ENCODE measurements at places on chromosomes 3 and 15. TPM values are rescaled to one million over a fixed set of nuclear protein-coding genes. Genes with fewer than 3 reads are reported as not detected.

- DNase-seq, result no peak
Observed at GRCh38 chr15:67545864-67546263, 3.4 kb downstream of the MAP2K5 start.

- no peak for DNase-seq
Observed at GRCh38 chr15:99522288-99522687, 43.5 kb upstream of the MEF2A start.

GRCh38 chr3:134338516-134339261 is 35.6 kb downstream of the AMOTL2 start:
- no peak for DNase-seq

NCK1 gene
- total RNA-seq, result 48.9 TPM

SGO1 gene
- not detected for total RNA-seq

ARRDC4 gene
- total RNA-seq, result 190 TPM

- peak; percentile 79 for DNase-seq
Observed at GRCh38 chr3:125357032-125357658, 18.0 kb downstream of the ZNF148 start.

PPARG gene
- total RNA-seq, result 11.5 TPM

KCNAB1 gene
- total RNA-seq, result 4.3 TPM

- no peak for DNase-seq
Observed at GRCh38 chr3:107810171-107811071, 280.4 kb downstream of the CD47 start.

DNA sequence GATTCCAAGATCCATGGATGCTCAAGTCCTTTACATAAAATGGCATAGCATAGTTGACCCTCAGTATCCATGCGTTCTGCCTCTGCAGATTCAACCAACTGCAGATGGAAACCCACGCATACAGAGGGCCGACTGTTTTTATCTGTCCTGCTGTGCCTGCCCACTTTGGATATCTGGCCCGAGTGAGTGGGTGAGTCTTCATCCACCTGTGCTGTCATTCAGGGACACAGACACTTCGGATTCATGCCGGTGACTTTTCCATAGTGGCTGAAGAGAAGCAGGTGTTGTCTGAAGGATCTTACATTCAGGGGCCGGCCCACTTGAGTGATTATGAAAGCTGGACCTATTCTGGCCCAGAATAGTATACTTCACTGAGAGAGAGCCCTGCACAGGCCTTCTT is 85.1 kb downstream of the RYR3 start:
- DNase-seq, result no peak

- no peak for DNase-seq
Observed at GRCh38 chr15:50871832-50872231, 36.7 kb upstream of the AP4E1 start.

- DNase-seq, result peak; percentile 59
Observed at GRCh38 chr3:11532931-11533391, 110.8 kb downstream of the VGLL4 start.

POPDC2 gene
- total RNA-seq, result 86.6 TPM

DNA sequence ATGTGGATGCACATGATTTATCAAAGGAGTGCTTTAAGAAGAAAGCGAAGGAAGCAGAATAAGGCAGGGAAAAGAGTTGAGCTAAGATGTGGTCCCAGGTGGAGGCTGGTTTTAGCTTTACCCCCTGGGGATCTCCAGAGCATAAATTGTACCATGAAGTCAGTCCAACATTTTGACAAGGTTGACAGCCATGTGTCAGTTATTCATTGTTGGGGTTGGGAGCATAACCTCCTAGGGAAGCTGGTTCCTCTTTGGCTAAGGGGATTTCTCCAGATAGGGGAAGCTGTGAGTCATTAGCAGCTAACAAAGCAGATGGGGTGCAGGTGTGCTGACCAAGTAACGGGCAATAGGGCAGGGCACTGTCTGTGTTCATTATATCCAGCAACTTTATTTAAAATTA is 123.7 kb upstream of the IGSF10 start:
- no peak for DNase-seq

- peak; percentile 30 for DNase-seq
Observed at GRCh38 chr15:64144192-64144564, 7.4 kb upstream of the SNX22 start.

SCN11A gene
- total RNA-seq, result 2.9 TPM

DNA sequence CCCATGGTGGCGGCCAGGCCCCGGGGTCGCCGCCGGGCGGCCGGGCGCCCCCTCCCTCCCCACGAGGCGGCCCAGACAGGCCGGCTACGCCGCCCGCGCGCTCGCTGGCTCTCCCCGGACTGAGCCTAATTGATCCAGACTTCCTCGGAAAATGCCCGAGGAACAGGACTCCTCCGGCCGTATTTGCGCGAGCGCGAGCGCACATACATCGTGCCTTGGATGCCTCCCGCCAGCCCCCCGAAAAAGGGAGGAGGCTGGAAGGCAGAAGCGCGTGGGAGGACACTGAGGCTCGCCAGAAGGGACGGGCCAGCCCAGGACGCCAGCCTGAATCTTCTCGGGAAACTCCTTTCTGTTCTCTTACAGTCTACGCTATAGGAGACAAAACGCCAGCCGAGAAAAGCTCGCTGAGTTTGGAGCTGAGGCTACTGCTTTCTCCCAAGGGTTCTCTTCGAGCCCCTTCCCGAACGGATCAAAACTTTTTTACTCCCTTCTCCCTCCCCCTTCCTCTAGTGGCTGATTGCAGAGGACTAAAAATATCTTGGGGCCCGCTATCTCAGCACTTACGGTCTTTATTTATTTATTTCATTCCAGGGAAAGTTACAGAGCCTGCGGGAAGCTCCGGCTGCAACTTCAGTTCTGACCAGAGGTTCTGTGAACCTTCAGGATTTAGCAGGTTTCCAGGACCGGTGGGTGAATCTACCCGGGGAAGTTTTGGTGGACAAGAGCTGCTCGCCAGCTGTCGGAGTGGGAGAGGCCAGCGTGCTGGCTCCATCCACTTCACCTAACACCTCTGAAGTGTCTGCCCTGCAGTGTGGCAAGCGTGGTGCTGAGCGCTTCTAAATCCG is at the start of gene PDZRN3:
TSS of gene PDZRN3 (minus strand) at position 121 of the 845 bp plus-strand sequence.
- DNase-seq, result peak; percentile 85

DNA sequence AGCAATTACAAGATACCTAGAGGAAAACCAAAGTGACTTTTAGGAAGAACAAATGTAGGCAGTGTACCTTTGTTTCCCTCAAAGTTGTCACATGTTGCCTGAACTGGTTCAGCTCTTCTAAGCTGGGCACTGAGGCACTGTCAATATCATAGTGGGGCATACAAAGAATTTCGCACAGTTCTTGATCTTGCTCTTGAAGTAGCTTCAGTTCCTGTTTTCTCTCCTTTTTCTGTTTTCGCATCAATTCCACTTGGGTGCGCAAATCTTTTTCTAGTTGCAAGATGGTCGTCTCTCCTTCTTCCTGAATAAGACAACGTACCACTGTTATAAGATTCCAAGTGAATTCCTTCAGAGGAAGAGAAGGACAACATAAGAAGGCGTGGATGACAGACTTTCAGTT is 12.7 kb downstream of the PRC1 start:
- DNase-seq, result no peak

OSBPL10 gene
- 62.9 TPM for total RNA-seq

DNA sequence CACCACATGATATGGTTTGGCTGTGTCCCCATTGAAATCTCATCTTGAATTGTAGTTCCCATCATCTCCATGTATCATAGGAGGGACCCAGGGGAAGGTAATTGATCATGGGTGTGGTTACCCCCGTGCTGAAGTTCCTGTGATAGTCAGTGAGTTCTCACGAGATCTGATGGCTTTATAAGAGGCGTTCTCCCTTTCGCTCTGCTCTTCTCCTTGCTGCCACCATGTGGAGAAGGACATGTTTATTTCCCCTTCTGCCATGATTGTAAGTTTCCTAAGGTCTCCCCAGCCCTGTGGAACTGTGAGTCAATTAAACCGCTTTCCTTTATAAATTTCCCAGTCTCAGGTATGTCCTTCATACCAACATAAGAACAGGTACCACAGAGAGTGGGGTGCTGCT is 21.9 kb downstream of the OSTN start:
- no peak for DNase-seq

CKMT1A gene
- total RNA-seq, result not detected

- no peak for DNase-seq
Observed at GRCh38 chr3:22939349-22939748, 263.8 kb upstream of the UBE2E2 start.

- no peak for DNase-seq
Observed at GRCh38 chr3:64360280-64360679, 135.0 kb upstream of the PRICKLE2 start.

DNA sequence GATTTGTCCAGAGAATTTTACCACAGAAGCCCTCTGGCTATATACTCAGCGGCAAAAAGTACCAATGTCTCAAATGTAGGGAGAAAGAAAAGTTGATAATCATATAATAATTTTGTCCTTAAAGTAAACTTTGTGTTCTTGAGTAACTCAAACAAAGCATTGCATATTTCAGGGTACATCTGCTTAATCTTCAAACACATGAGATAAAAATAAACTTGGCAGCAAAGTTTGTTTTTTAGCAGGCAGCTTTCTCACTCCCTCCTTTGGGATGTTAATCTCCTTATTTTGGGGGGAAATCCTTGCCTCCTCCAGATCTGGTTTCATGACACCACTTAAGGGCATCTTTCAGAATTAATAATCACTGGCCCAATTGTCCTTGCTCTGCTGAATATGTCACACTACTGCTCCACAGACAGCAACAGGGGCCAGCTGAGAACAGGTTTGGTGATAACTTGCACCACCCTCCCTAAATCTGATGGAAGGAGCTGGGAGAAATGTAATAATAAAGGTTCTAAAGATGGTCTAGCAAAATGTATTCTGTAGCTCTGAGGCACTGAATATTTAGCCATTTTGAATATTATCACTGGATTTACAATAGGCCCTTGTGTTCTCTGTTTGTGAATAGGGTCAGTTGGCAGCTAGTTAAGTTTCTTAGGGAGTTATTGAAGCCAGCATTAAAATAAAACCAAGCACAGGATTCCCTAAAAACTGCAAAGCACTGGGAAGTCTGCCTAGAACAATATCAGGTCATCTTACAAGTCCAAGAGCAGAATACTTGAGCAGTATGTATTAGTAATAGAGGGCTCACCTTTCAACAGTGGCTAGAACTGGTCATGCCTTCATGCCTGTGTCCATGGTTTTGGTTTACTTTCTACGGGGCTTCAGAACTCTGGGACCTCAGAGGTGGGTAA is 79.2 kb downstream of the EFL1 start:
- no peak for DNase-seq

SI gene
- under 0.01 TPM for total RNA-seq

TRMT10C gene
- 15.5 TPM for total RNA-seq

ARL14 gene
- total RNA-seq, result not detected

GABRB3 gene
- 4.6 TPM for total RNA-seq

GTF2A2 gene
- 48.2 TPM for total RNA-seq

DNA sequence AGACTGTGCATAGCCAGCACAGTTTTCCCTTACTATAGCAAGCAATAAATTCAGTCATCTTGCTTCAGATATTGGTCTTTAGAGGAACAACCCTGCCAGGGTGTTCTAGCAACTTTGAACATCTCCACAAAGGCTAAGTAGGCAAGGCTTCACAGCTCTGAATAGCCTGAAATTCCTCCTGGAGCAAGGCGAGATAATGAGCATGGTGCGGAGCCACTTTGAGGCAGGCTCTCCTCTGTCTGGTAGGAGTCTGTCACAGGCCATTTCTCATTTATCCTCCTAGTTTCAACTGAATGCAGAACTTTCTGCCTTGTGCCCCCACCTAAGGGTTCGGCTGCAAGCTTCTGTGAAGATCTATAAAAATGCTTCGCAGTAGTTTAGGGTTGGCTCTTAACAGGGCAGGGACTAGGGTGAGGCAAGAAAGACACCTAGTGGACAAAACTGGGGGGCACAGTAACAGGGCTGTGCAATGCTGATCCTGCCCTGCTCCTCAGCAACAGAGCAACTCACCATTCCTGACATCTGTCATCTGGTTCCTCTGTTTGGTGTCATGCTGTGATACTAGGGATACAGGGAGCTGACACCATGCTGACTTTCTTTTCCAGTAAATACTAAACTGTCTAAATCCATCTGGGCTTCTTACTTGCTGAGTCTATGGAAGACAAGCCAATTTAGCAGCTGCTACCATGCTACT is 16.6 kb upstream of the EHHADH start:
- DNase-seq, result no peak

SNTN gene
- total RNA-seq, result not detected

ZDHHC3 gene
- 43.2 TPM for total RNA-seq

- no peak for DNase-seq
Observed at GRCh38 chr3:10645800-10646199, 140.4 kb upstream of the ATP2B2 start.

- no peak for DNase-seq
Observed at GRCh38 chr3:160126761-160127160, 98.5 kb upstream of the C3orf80 start.

MINDY4B gene
- total RNA-seq, result not detected

MESP2 gene
- total RNA-seq, result not detected

DNA sequence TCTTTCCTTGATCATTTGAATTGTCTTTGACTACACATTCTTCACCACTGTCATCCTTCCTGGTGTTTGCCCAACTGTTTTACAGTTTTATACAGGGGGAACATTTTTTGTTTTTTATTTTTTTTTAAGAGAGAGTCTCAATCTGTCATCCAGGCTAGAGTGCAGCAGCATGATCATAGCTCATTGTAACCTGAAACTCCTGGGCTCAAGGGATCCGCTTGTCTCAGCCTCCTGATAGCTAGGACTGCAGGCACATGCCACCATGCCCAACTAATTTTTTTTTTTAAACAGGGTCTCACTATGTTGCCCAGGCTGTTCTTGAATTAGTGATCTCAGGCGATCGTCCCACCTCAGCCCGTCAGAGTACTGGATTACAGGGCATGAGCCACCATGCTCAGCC is 222.6 kb downstream of the BBX start:
- DNase-seq, result no peak

GRCh38 chr3:62248734-62249483 is 124.4 kb downstream of the FEZF2 start:
- no peak for DNase-seq

DNA sequence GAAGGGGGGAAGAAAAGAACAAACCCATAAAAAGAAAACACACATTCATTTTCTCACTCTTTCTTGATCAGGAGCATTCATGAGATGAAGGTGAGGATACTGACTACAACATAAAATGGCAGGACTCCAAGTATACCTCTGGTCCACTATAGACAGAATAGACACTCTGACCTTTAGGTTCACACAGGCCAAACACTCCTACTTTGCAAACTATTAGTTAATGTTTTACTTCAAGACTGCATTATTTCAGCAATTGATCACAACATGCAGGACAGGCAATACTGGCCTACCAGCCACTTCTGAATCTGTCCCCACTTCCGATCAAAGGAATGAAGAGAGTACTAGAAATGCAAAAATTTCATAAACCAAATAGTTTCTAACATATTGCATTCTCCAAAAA is 47.0 kb downstream of the LRRFIP2 start:
- no peak for DNase-seq

CDV3 gene
- total RNA-seq, result 120 TPM

GRCh38 chr3:39513791-39514369 is 46.4 kb downstream of the MOBP start:
- no peak for DNase-seq

DNA sequence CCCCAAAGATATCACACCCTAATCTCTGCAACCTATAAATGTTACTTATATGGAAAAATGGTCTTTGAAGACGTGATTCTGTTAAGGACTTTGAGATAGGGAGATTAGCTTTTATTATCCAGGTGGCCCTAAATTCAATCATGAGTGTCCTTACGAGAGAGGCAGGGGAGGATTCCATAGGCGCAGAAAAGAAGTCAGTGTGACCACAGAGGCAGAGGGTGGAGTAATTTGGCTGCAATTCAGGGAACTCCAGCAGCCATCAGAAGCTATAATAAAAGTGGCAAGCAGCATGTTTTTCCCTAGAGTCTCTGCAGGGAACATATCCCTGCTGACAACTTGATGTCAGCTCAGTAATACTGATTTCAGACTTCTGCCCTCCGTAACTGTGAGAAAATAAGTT is 315.2 kb upstream of the ROBO2 start:
- DNase-seq, result no peak

- no peak for DNase-seq
Observed at GRCh38 chr3:186997473-186997939, 67.2 kb downstream of the ST6GAL1 start.
